ENCODE measurements at places on chromosomes 2 and 18. TPM values are rescaled to one million over a fixed set of nuclear protein-coding genes. Genes with fewer than 3 reads are reported as not detected.

POTEI gene
- total RNA-seq: not detected

ERICH2 gene
- total RNA-seq: not detected

ANKRD30BL gene
- not detected for total RNA-seq

PLB1 gene
- total RNA-seq: 0.23 TPM

FECH gene
- total RNA-seq: 22.1 TPM

MAT2A gene
- total RNA-seq: 95.3 TPM

TYMS gene
- total RNA-seq: 3.2 TPM

PCARE gene
- not detected for total RNA-seq

PRPF40A gene
- total RNA-seq: 47.4 TPM

CD226 gene
- 0.82 TPM for total RNA-seq

LHCGR gene
- not detected for total RNA-seq

ACKR3 gene
- 15.8 TPM for total RNA-seq

CRYBA2 gene
- not detected for total RNA-seq

SCYGR4 gene
- not detected for total RNA-seq

L3MBTL4 gene
- total RNA-seq: 0.09 TPM

IL1B gene
- total RNA-seq: 0.09 TPM

UGT1A10 gene
- not detected for total RNA-seq

CHST9 gene
- total RNA-seq: not detected

GAL3ST2 gene
- total RNA-seq: not detected

TTR gene
- total RNA-seq: not detected

PRKAG3 gene
- not detected for total RNA-seq

PSMA8 gene
- total RNA-seq: not detected

ZRANB3 gene
- total RNA-seq: 7.5 TPM

KCNK3 gene
- 0.09 TPM for total RNA-seq

LAMA1 gene
- 19.0 TPM for total RNA-seq

MC2R gene
- not detected for total RNA-seq

GLI2 gene
- 13.5 TPM for total RNA-seq

CHMP1B gene
- 29.2 TPM for total RNA-seq

STARD6 gene
- total RNA-seq: not detected

ZFP36L2 gene
- 45.8 TPM for total RNA-seq

DOK6 gene
- 2.8 TPM for total RNA-seq

CCDC121 gene
- 2.6 TPM for total RNA-seq

REG3A gene
- total RNA-seq: not detected

FSIP2 gene
- total RNA-seq: under 0.01 TPM

PID1 gene
- total RNA-seq: 8.4 TPM

MTCL1 gene
- total RNA-seq: 18.2 TPM

ATP6V1C2 gene
- 0.23 TPM for total RNA-seq

SERPINB8 gene
- 3.3 TPM for total RNA-seq

ALPI gene
- not detected for total RNA-seq

RAB6C gene
- total RNA-seq: not detected

RNASEH1 gene
- total RNA-seq: 21.1 TPM

POTEE gene
- not detected for total RNA-seq

OSR1 gene
- 179 TPM for total RNA-seq

EFR3B gene
- 0.47 TPM for total RNA-seq

EFHD1 gene
- 1.1 TPM for total RNA-seq

BBS5 gene
- 7.7 TPM for total RNA-seq

ZNF2 gene
- 7.2 TPM for total RNA-seq

TXNDC2 gene
- 0.12 TPM for total RNA-seq

AMER3 gene
- total RNA-seq: not detected

ASB18 gene
- total RNA-seq: not detected

ERFE gene
- 11.2 TPM for total RNA-seq

ANKRD62 gene
- total RNA-seq: not detected

LGALSL gene
- total RNA-seq: 7.4 TPM
